ENCODE measurements at places on chromosomes 3 and 15.

DNA sequence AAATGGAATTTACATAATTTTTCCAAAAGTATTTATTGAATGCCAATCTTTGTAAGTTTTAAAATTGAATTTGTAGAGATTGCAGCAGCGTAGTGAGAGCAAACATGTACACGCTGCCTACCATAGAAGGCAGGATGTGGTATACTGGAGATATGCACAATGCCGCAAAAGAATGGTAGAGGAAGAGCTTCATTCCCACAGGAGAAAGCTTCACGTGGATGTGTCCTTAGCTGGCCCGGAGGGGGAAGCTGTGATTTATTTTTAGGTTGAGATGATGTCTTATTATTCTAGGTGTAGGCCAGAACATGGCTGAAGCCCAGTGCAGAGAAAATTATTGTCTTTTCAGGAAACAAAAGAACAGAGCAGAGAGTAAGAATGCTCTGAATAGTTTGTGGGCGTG lies 743.3 kb upstream of the BCHE start:
- DNase-seq, result no peak

GRCh38 chr3:42509111-42509510 lies 6.7 kb downstream of the VIPR1 start:
- DNase-seq, result no peak

DNA sequence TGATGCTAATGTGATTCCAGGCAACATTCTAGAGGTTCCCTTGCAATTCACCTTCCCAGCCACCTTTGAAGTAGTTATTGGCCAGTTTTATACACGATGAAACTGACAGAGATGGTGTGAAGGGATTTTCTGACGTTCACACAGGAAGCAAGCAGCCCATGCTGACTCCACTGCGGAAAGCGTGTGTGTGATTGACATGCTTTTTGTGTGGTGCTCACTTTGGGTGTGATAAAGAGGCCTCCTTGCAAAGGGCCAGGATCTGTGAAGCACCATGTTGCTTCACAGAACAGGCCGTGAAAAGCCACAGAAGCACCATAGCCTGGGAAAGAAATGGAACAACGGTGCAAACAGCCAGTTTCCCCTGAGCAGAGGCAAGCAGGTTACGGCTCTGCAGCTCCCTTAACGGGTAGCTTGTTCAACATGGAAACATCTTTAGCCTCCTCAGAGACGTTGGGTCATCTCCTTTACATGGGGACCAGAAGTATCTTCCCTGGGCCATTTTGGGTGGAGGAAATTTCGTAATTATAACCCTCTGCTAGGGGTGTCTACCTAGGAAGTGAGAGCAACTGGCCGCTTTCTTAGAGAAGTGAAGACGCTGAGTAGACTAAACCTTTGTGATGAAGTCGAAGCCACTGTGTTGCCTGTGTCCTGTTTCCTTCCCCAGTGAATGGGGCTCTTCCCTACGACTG lies 108.5 kb downstream of the APBA2 start:
- DNase-seq, result no peak

GRCh38 chr15:27730868-27731267 lies 368.2 kb downstream of the OCA2 start:
- no peak for DNase-seq

DNA sequence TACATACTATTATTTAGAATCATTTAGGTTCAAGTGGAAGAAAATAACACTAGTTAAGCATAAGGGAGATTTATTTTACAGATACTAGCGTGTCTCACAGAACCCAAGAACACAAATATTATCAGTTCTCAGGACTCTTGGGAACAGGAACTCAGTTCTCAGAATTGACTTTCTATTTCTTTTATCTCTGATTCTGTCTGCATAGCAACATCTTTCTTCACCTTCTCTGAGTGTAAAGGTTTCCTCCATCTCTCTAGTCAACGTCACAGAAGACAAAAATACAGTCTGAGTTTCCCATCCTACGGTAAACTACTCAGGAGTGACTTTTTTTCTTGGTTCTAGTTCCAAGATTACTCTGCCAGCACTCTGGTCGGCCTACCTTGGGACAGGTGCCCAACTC lies 220.0 kb downstream of the SV2B start:
- no peak for DNase-seq

- no peak for DNase-seq
Measured at GRCh38 chr15:89136818-89137772, 48.8 kb downstream of the ABHD2 start.

DNA sequence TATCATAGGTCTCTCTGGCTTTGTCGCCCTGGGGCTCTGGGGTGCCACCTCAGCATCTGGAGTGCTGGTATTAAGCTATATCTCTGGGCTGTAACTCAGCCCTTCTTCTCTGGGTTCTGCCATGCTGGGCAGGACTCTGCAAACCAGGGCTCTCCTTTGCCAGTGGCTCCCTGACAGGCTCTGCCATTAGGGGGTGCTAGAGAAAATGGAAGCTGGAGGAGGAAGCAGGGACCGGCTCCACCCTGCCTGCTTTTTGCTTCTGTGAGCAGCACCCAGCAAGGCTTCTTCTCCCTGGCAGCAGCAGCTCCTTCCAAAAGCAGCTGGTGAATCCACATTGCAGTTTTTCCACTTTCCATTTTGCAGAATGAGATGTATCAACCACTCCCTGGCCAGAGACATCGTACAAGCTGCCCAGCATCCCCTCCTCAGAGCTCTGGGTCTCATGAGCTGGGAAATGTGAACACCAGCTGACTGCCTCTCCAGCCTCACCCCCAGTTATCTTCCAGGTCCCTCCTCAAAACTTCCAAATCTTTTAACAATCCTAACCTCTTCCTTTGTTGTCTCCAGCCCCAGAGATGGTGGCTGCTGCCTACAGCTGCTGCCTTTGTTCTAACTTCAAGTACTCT lies 165.0 kb downstream of the ABHD5 start:
- no peak for DNase-seq

DNA sequence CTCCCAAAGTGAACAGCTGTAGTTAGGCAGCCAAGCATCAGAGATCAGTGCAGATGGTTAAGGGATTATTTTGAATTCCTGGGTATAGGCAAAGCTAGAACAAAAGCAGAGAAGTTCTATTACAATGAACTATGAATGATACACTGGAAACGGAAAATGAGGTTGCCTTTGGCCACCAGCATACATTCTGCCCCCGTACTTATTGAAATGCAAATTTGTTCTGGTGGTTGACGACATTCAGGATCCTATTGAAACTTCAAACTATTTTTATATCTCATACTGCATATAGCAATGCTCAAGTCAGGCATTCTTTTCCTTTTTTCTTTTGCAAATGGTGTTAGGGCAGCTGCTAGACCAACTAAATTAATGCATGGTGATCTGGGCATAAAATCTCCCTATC lies 61.7 kb downstream of the SLC12A1 start:
- DNase-seq, result no peak

Measured in NCI-H446 treated with DMSO at 0.1 percent for 48 hours (cell line).